Fibroblast of mammary gland (primary cell): ENCODE measurements at places on chromosomes 13 and 19.

- no peak for DNase-seq
These were observed 14.0 kb upstream of the NAA16 start for GRCh38 chr13:41296879-41297646.

DNA sequence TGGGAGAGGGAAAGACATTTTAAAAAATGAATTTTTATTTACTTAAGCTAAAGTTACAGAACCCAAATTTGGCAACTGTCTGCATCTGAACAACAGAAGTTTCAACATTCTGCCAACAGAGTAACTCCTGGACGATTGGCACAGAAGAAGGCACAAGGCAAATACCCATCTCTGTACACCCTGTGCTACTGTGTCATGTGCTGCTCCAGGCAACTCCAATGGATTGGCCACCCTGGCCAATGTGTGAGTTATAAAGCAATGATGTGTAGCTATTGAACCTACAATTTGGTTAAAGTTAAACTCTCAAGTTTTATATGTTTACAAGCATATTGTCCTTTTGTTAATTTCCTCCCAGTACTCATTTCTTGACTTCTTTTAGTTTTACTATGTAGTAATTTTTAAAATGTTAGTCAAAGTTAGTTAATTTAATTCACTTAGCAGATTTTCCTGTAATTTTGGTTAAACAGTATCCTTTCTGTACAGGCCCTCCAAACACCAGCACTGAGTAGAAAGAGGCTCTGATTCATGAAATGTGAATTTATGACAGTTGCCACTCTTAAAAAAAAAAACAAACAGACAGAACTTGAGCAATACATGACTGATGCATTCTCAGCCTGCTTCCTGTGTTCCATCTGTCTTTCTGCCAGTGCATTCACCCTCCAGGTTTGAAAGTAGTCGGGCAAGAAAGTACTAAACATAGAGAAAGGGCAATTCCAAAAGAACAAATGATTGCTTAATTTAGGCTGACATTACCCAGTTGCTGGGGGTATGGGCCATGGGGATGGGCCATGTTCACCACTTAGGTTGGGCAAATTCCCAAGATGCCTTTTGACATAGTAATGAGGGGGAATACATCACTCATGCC is 5.9 kb downstream of the STARD13 start:
- peak; percentile 86 for DNase-seq

- DNase-seq = no peak
These were observed 57.4 kb downstream of the FGF14 start for GRCh38 chr13:102344410-102344809.

DNA sequence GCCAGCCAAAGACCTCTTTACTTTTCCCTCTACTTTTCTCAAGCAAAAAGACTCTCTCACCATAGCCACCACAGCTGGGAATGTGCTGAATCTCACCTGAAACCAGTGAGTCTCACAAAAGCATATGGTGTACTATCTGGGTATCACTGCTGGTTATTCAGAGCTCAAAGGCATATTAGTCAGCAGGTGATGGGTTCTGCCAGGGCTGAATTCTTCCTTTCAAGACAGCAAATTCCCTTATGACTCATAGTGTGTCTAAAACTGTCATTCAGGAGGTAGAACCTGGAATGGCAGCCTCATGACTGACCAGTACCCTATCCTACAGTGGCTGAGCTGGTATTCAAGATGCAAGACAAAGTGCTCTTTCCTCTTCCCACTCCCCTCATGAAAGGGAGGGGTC is 2859.1 kb downstream of the PCDH9 start:
- DNase-seq = no peak

- DNase-seq = no peak
These were observed 498.9 kb downstream of the SUCLA2 start for GRCh38 chr13:47502166-47502565.
